ENCODE measurements at places on chromosomes 16 and 17. TPM values are rescaled to one million over a fixed set of nuclear protein-coding genes. Genes with fewer than 3 reads are reported as not detected.

- no peak for DNase-seq
These were observed 308.3 kb upstream of the CDH5 start for GRCh38 chr16:66058172-66058691.

- DNase-seq: no peak
These were observed 281.6 kb upstream of the CCL2 start for GRCh38 chr17:33973491-33973890.

DNA sequence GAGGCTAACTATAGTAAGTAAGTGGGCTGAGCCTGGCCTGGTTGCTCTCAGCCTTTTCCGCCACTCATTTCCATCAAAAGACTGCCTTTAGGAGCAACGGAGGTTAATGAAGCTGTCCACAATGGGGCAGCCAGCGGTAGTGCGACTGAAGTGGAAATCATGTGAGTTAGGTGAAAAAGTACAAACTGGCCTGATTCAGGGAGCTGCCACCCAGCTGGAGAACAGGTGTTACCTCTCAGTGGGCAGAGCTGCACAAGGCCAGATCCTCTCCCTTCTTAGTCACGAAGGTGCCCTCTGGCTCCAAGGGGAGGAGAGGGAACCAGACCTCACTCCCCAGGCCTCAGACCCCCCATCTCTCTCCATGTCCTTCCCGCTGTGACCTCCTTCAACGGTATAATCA is 34.4 kb upstream of the CDRT4 start:
- DNase-seq: no peak

DNA sequence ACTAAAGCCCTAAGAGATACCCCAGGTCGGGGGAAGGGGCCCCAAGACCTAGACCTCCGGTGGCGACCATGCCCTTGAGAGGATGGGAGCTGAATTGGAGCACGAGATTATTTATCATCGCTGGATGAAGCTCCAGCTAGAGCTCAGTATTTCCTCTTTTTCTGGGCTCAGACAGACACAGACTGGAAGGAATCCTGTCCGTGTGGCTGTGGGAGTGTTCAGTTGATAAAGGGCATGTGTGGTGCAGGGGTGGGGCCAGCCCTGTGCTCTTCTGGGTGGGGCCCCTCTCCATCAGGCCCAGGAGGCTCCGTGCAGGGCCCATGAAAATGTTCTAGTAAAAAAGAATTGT is 6.3 kb upstream of the CBX4 start:
- no peak for DNase-seq

DNA sequence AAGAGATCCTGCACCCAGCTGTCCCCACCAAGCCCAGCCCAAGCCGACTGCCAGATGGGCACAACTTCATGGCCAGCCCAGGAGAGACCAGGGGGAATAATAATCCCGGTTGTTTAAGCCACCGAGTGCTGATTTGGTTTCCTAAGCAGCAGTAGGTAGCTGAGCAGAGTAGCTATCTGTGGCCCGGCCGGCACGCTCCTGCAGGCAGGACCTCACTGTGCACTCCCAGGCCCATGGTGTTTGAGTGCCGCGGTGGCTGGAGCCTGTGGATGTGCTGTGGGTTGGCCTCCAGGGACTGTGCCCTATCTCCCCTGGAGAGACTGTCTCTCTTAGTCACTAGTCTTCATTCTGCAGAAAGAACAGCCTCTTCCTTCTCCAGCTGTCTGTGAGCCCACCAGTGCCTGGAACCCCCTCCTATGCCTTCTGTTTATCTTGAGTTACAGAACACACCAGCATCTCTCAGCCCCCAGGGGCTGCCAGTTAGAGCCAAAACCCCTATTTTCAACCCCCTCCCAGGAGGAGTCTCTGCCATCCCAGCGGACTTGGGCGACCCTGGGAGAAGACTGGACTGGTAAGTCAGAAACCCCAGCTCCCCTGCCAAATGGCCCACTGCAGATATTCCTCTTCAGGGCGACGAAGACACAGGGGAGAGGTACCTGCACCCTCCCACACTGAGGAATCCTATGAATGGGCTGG is 152.0 kb downstream of the SDK2 start:
- no peak for DNase-seq

- no peak for DNase-seq
These were observed 1.8 kb downstream of the CDC42EP4 start for GRCh38 chr17:73309727-73310596.

DNA sequence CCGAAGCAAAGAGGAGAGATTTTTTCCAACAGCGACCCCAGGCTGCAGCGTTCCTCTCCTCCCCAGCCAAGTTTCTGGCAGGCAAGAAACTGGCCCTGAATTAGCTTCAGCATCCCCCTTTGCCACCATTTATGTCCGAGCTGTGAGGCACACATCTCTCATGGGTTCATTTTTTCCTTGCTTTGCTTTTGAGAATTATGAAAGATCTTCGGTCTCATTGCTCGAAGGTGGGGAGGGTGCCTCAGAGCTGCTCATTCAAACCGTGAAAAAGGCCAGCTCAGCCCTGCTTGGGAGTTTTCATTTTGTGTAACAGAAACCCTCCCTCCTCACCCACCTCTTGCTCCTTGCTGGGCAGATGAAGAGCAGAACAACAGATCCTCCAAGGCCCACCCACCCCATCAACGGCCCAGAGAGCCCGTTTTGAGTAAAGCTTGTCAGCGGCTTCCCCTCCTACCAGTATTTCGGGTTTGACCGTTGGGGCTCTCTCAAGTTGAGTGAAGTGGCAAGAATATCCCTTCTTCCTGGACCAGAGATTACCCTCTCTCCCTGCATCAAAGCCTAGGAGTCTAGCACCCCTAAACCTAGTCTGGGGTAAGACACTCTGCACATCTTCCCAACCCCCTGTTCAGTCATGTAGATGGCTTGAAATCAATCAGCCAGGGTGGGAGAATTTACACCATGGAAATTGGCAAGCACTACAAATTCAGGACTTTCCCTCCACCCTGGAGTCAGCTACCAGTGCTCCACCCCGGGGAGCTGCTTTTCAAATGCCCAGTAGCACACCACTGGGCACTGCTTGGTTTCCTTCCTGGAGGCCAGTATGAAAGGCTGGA is 1.8 kb downstream of the CCR7 start:
- peak; percentile 87 for DNase-seq

SDK2 gene
- 0.26 TPM for total RNA-seq

PPP1R27 gene
- not detected for total RNA-seq

ABCA9 gene
- total RNA-seq: 0.17 TPM

TP53TG3B gene
- not detected for total RNA-seq
